Kidney tubule cell (primary cell): ENCODE measurements at places on chromosomes 7 and 10.

DNA sequence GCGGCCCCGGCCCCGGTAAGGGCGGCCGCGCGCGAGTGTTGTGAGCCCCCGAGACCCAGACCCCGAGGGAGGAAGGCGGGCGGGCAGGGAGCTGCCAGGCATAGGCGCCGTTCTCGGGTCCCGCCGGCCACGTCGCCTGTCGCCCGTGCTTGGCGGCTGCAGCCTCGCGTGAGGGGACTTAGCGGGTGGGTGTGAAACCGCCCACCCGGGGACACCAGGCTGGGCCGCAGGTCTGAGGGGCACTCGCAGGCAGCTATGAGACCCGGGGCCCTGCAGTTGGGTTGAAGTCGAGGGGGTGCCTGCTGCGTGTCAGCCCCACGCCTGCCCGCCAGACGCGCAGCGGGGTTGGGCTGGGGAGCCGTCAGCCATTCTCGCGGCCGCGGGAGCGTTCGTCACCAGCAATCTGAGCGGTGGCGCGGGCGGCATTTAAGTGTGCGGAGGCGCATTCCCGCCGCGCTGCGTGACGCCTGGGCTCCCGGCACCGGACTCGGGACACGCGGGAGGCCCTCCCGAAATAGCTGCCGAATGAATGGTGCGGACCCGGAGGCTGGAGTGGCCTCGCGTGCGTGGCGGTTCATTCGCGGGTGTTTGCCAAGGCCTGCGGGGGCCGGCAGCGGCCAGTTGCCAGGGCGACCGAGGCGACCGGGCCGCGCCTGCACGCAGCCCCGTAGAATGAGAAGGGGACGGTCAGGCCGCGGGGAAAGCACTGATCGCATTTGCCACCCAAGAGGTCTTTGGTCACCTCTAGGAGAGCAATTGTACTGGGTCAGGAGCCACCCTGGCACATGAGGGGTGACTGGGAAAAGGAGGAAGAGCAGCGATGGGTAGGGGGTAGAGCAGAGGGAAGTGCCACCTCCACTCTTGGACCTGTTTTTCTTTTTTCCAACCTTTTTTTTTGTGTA lies 750 bp downstream of the ZNF398 start:
- peak; percentile 66 for DNase-seq

- DNase-seq, result no peak
These were observed 773.0 kb upstream of the IGFBP3 start for GRCh38 chr7:46694058-46694457.

DNA sequence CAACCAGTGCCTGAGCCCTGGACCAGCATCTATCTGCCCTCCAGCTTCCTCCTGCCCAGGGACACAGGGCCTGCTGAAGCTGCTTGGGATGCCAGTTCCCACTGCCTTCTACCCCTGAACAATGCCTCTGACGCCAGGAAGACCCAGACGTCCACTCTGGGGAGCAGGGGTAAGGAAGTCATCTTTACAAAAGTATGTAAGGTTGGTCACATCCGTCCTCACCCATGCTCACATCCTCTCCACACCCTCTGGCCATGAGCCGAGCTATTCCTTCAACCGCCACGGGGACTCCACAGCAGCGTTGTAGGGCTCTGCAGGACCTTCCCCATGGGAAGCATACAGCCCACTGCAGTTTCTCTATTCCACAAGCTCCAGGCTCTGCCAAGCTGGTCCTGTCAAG lies 58.5 kb downstream of the CLRN3 start:
- no peak for DNase-seq

GRCh38 chr10:114208351-114208750 lies 29.2 kb downstream of the TDRD1 start:
- DNase-seq, result peak; percentile 29

GRCh38 chr7:97847791-97848190 lies 24.4 kb downstream of the ASNS start:
- no peak for DNase-seq

- DNase-seq, result no peak
These were observed 30.7 kb upstream of the RBM20 start for GRCh38 chr10:110613341-110613995.

DNA sequence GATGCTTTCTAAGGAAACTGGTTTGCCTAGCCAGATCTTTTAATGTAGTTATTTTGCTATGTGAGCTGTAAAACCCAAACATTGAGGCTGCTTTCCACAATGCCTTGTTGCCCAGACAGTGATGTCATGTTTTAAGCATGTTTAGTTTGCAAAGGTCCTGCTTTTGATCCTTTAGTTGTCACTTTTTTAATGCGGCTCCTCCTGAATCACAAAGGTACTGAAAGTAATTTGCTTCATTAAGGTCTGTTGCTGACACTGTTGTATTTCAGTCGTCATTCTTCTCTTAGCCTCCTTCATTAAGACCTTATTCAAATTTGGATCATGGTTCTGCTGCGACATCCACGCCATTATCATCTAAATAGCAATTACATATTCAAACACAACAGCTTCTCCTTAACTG lies 10.6 kb downstream of the RPA3 start:
- peak; percentile 58 for DNase-seq

GRCh38 chr10:18647945-18648344 lies 3.4 kb downstream of the NSUN6 start:
- DNase-seq, result no peak

- no peak for DNase-seq
These were observed 274.5 kb upstream of the MGMT start for GRCh38 chr10:129192344-129193128.

DNA sequence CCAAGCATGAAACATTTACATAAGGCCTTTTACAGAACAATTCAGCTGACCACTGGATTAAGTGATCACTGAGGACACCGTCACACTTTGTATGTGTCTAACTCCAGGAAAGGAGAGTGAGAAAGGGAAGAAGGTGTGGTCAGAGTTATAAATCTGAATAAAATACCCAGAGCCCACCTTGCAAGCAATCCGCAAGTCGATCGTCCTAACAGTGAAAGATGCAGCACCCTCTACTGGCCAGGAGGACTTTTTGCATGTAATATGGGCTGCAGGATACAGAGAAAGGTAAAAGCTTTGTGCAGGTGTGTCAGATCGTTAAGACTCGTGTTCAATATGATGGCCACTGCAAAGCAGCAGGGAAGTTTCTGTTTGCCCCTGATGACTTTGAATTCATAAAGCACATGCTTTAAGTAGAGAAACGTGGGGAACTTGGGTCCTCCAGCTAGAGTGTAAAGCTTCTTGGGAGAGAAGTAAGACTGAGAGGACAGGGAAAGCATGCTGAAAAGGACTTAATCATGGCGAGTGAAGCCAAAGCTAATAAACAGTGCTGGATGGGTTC lies 68.5 kb upstream of the BMPER start:
- DNase-seq, result no peak

GRCh38 chr10:101414034-101414433 lies 60.1 kb downstream of the BTRC start:
- DNase-seq, result no peak

- DNase-seq, result no peak
These were observed 49.1 kb upstream of the ADCY1 start for GRCh38 chr7:45525057-45525456.
